ENCODE measurements at places on chromosomes 4 and X.

DNA sequence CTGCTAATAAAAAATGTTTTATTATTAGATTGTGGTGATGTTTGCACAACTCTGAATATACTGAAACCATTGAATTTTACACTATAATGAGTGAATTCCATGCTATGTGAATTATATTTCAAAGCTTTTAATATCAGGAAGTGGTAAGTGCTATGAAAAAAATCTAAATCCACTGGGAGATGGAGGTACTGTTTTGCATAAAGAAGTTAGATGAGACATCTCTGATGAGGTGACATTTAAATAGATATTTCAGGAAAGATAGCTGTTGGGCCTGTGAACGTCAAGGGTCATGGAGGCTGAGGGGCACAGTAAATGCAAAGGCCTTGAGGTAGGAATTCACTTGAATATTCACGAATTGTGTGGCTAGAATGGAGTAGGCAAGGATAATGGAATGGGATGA is 12.3 kb downstream of the DCUN1D4 start:
- DNase-seq = no peak

- no peak for DNase-seq
Measured at GRCh38 chr4:123871341-123871740, 474.7 kb downstream of the SPRY1 start.

GRCh38 chrX:138885886-138886285 is 174.4 kb upstream of the FGF13 start:
- no peak for DNase-seq

DNA sequence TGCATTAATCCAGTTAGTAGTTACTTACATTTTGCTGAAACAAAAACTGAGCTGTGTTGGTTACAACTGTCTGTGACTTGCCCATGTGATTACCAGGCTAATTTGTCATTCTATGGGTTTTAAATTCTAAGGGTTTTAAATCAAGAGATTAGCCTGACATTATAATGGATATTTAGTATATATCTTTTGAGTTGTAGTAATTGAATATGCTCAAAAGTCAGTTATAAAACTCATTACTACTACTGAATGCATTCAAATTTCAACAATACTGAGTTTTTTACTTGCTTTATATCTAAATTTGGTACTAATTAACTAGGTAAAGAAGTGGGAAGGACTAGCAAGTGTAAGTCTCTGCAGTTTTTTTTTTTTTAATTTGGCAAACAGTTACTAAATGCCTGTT is 14.7 kb downstream of the LARP7 start:
- DNase-seq = no peak

- no peak for DNase-seq
Measured at GRCh38 chrX:100663642-100664041, 19.6 kb downstream of the SRPX2 start.

GRCh38 chr4:71184195-71184781 is 154.5 kb upstream of the SLC4A4 start:
- no peak for DNase-seq

- DNase-seq = no peak
Measured at GRCh38 chrX:107715331-107716117, 60.1 kb downstream of the TSC22D3 start.

DNA sequence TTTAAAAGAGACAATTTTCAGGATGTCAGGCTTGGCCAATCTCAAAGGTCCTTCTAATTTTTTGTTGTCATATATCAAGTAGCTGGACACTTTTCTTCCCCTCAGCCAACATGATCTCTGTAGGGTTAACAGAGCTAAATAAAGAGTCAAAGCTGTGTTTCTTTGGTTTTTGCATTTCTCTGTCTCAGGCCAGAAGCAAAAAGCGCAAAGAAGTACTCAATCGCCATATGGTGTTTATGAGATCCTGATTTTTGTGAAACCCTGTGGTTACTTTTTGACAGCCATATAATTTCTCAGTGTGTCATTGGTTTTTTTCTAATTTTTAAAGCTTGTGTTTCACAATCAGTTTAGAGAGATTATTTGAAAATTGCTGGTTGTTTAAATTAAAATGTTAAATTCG is 111.9 kb downstream of the MAPK10 start:
- no peak for DNase-seq

GRCh38 chr4:79852305-79852730 is 220.7 kb downstream of the ANTXR2 start:
- DNase-seq = no peak

GRCh38 chr4:66571145-66571695 is 900.9 kb upstream of the EPHA5 start:
- no peak for DNase-seq

DNA sequence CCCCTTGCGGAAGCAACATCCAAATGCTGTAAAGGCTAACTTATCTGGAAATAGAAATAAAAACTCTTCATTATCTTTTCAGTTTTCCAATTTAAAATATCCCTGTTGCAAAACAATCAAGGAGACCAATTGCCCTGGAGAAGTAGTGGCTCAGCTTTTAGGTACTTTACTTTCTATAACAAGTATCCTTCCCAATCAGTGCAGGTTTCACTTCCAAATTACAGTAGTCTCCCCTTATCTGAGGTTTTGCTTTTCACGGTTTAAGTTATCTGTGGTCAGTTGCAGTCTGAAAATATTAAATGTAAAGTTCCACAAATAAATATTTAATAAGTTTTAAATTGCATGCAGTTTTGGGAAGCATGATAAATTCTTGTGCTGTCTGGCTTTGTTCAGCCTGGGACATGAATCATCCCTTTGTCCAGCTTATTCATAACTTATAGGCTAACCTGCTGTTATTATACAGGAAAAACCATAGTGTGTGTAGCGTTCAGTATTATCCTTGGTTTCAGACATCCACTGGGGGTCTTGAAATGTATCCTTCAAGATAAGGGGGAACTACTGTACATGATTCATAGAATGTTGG is 973.1 kb upstream of the GRID2 start:
- DNase-seq = no peak

DNA sequence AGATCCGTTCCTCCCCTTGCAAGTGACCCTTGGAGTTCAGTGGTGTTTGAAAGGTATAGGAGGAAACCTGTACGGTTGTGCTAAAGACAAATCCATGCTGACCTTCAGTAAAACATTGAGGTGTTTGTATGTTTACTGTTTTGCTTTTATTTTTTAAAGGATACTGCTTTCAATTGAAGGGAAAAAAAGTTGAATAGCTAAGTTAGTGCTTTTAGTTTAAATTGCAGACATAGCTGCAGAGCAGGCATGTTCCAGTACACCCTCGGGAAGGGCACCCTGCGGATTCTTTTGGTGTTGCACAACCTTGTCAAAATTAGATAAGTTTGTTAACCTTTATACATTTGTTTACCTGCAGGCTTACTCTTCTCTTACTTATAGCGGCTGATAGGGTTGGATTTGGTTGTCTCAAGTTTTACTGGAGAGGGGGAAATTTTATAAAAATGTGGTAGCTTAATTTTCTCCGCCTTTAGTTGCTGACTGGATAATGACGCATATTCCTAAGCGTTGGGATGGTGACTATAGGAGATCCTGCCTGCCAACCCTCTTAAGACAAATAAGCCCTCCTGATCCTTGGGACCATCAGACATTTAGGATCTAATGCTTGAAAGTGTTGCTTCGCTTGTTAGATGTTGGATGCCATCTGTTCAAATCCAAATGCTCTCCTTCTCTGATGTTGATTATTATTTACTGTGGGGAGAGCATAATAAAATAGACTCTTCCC is 2.0 kb downstream of the RAPGEF2 start:
- no peak for DNase-seq

DNA sequence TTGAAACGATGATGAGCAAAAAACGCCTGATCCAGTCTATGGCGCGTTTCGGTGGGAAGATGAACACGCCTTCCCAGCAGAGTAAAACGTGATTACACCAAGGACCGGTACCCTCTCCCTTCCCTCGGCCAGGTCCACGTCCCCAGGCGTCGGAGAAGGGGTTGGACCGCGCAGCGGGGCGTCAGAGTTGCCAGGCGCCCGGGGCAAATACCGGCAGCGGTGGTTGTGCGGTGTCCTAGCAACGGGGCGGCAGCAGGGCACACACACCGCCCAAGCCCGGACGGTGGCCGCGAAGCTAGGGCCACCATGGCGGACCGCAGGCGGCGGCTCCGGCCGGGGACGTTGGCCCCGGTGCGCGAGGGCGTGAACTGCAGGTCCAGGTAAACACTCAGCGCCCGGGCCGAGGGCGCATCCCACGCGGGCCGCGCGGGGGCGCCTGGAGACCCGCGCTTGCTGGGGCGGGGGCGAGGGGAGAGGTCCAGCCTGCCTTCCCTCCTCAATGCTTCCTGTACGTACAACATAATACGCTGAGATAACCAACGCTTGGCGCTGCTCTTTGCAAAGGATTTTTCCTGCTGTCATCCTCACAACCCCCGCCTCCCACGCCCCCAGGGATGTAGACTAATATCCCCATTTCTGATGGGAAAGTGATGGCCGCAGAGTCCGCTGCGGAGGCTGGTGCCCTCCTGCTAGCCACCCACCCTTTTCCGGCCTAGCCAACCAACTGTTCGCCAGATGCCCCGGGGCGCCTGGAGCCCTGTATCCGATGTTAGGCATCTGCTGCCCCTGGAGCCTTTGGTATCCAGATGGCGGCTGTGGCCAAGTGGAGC is at the start of gene FAM47E:
FAM47E (plus strand) TSS at position 281 of the 830 bp plus-strand sequence; CDS start at position 307, 26 bp downstream.
- DNase-seq = peak; percentile 43

- peak; percentile 59 for DNase-seq
Measured at GRCh38 chr4:48472794-48473193, 10.3 kb upstream of the SLC10A4 start.

DNA sequence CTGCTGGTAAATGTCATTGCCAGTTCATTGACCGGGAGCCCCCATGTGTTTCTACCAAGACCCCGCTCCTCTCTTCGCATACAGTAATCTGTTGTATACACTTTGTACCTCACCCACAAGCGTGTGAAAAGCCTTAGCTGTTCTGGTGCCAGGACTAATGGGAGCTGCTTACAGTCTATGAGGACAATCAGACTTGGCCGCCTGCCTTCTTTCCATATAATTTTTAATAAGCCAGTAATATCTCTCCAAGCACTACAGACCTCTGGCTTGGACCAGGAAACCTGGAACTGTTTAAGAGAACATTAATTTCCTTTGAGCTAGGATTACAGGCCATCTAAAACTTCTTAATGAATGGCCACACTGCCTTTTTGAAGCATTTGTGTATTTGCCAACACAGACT is 149.7 kb upstream of the MSX1 start:
- DNase-seq = no peak

GRCh38 chr4:10605746-10606482 is 78.7 kb downstream of the CLNK start:
- no peak for DNase-seq

- DNase-seq = no peak
Measured at GRCh38 chr4:128603081-128603480, 206.4 kb upstream of the JADE1 start.

- DNase-seq = no peak
Measured at GRCh38 chrX:81377329-81377728, 175.4 kb downstream of the SH3BGRL start.

GRCh38 chr4:2390784-2391421 is 27.5 kb downstream of the ZFYVE28 start:
- DNase-seq = no peak

- DNase-seq = no peak
Measured at GRCh38 chr4:98674404-98675173, 16.2 kb upstream of the TSPAN5 start.

DNA sequence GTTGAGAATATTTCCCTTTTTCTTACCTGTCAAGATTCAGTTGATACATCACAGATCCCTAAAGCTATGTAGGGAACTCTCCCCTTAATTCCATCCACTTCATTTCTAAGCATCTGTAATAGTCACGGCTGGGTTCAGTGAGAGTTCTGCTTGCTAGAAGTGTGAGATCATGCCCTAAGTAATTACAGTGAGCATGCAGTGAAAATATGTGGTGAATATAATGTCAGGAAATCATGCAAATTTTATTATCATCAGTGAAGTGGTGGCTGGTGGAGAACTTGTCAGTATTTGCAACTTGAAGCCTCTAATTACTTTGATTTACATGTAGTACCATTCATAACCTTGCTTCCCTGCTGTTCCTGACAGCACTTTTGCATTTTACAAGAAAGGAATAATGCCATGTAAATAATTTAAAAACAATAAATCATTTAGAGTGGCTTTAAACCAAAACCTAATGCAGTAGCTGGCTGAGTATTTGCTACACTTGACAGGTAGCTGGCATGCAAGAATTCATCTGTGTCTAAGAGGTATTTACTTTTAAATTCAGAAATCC is 28.3 kb upstream of the CFAP299 start:
- DNase-seq = peak; percentile 89

GRCh38 chrX:150450519-150451177 is 87.5 kb downstream of the MAMLD1 start:
- DNase-seq = no peak

- no peak for DNase-seq
Measured at GRCh38 chr4:69984030-69984443, 11.7 kb upstream of the STATH start.

DNA sequence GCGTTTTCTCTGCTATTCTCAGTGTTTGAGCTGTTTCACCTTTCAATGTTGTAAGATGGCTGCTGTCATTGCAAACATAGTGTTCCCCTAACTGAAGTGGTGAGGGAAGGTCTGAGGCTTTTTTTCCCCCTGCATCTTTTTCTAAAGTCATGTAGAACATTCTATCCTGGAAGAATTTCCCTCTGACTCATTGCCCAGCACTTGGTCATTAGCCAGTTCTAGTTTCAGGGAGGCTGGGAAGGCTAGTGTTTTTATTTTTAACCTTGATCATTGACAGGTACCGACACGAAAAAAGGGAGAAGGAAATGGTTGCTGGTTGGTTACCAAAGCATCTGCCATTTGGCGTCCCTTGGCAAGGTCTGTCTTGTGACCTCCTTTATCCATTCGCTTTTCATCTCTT is 6.6 kb downstream of the LANCL3 start:
- DNase-seq = no peak

- DNase-seq = no peak
Measured at GRCh38 chrX:1307626-1308340, 28.8 kb upstream of the IL3RA start.

GRCh38 chr4:149113804-149114430 is 671.7 kb upstream of the NR3C2 start:
- DNase-seq = no peak

- DNase-seq = no peak
Measured at GRCh38 chr4:9870165-9870790, 88.8 kb downstream of the DRD5 start.

GRCh38 chr4:154497889-154498288 is 6.3 kb upstream of the DCHS2 start:
- DNase-seq = no peak
